ENCODE measurements at places on chromosomes 4 and X. TPM values are rescaled to one million over a fixed set of nuclear protein-coding genes. Genes with fewer than 3 reads are reported as not detected.

GRCh38 chr4:173272314-173272713, 61.8 kb downstream of the HMGB2 start:
- H3K4me1 ChIP-seq, result peaks cover 2% of the 10 kb centered on the region
- no peak overlapping the region for H3K4me3 ChIP-seq
- no peaks in the 10 kb centered on the region for H3K27me3 ChIP-seq
- no peak for DNase-seq
- no peak overlapping the region for H3K27ac ChIP-seq

- no peak for DNase-seq
- H3K27me3 ChIP-seq, result no peaks in the 10 kb centered on the region
- no peaks in the 10 kb centered on the region for H3K4me1 ChIP-seq
- no peak overlapping the region for H3K27ac ChIP-seq
- H3K36me3 ChIP-seq, result no peaks in the 10 kb centered on the region
- no peak overlapping the region for H3K4me3 ChIP-seq
Observed at GRCh38 chr4:168920441-168921065, 89.5 kb downstream of the CBR4 start.

- no peaks in the 10 kb centered on the region for H3K27me3 ChIP-seq
- H3K36me3 ChIP-seq, result no peaks in the 10 kb centered on the region
- DNase-seq, result no peak
- H3K4me1 ChIP-seq, result no peaks in the 10 kb centered on the region
- H3K27ac ChIP-seq, result no peak overlapping the region
Observed at GRCh38 chrX:70338290-70338689, 48.4 kb downstream of the KIF4A start.

- H3K4me1 ChIP-seq, result no peaks in the 10 kb centered on the region
- no peak overlapping the region for H3K27ac ChIP-seq
- DNase-seq, result peak; percentile 36
Observed at GRCh38 chrX:103175944-103176753, 38.8 kb upstream of the BEX4 start.

DNA sequence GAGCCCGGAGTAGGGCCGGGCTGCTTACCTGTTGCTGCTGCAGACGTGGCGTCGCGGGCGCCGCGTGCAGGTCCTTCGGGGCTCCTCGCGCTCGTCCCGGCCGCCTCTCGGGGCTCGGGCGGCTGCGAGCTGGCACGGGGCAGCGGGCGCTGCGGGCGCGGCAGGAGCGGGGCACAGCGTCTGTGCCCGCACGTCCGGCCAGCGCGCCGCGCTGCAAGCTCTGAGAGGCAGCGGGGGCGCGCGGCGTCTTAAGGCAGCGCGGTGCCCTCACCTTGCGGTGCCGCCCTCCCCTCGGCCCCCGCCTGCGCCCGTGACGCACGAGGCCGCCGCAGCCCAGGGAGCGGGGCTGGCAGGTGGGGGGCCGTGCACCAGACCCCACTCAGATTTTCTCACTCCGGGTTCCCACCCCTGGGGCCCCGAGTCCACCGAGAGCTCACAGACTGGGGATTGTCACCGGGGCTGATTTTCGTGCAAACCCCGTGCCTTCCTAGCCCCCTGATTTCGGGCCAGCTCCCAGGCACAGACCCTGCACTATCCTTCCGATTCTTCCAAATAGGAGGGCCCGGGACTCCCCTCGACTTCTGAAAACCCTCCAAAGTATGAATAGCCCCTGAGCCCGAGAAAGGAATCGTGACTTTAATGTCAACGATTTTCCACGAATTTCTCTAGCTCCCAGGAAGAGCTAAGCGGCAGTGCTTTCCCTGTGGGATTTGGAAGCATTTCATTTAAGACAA, at the start of gene GPR101:
TSS of gene GPR101 (minus strand) at position 222 of the 734 bp plus-strand sequence. CDS start 2,321 bp downstream, outside the sequence.
- peaks cover 54% of the 10 kb centered on the region for H3K27me3 ChIP-seq
- H3K4me1 ChIP-seq, result no peaks in the 10 kb centered on the region
- no peaks in the 10 kb centered on the region for H3K36me3 ChIP-seq
- H3K27ac ChIP-seq, result no peak within 1 kb of the TSS
- DNase-seq, result no peak

- H3K27ac ChIP-seq, result no peak overlapping the region
- H3K27me3 ChIP-seq, result no peaks in the 10 kb centered on the region
- no peak for DNase-seq
- no peak overlapping the region for H3K4me3 ChIP-seq
Observed at GRCh38 chr4:153228512-153229140, 24.4 kb downstream of the TRIM2 start.

DNA sequence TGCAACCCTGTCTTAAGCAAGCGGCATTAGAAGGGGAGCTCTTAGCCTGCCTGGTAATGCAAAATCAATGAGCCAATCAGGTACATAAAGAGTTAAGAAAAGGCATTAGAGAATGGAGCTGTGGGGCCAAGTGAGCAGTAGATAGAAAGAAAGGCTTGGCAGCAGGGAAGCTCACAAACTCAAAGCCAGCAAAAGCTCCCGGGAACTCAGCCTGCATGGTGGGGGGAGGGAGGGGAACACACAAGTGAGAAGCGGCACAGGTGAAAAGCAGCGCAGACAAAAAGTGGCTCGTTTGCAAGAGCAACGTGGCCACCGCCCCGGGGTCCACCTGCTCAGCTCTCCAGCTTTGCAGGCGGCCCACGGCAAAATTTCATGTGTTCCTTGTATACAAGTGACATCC, 818.5 kb downstream of the FAM133A start:
- no peak overlapping the region for H3K4me3 ChIP-seq
- H3K36me3 ChIP-seq, result no peaks in the 10 kb centered on the region
- H3K27me3 ChIP-seq, result no peaks in the 10 kb centered on the region
- no peak for DNase-seq
- no peaks in the 10 kb centered on the region for H3K4me1 ChIP-seq

DNA sequence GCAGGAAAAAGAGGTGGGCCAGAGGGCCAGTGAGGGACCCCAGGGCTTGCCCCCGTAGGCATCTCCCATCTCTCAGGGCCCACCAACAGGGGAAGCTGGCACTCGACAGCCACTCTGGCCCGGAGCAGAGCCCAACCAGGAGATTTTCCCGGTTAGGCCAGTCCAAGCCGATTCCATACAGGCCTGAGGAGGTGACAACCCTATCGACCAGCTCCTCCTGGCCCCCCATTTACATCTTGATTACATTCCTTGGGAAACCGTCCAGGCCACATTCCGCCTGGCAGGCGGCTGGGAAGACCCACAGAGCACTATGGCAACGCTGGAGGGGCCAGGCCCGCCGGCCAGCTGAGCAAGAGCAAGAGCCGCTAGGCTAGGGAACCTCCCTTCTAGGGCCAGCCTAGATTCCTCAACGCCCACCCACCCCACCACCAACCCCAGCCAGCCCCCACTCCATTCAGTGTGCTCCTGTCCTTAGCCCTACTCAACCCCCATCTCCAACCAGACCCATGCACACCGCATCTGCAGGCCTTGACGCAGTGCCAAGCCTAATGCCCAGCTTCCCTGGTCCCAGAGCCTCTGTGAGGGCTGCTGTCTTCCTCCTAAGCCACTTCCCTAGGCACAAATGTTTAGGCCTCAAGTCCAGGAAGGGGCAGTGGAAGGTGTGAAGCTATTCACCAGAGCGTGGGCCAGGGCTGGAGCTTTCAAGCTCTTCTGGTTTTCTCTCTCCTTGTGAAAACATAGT, 161.2 kb downstream of the EFNB1 start:
- DNase-seq, result no peak
- no peak overlapping the region for H3K27ac ChIP-seq
- no peak overlapping the region for H3K4me3 ChIP-seq
- peaks cover 3% of the 10 kb centered on the region for H3K4me1 ChIP-seq

DNA sequence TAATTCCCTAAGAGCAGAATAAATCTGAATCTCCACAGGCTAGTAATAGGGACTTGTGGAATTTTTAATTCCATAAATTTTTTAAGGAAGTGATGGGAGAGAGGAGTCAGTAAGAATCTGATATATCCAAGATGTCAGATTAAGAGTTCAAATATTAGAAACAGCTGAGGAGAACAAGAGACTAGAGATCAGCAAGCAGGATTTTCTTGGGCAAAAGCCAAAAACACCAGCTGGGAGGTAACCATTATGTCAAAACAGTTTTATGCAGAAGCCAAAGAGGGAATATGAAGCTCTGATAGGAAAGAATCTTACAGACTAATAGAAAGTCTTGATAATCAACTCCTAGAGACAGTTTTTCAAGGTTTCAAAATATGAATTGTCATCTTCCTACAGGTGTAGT, 72.2 kb upstream of the RBPJ start:
- DNase-seq, result no peak
- no peaks in the 10 kb centered on the region for H3K36me3 ChIP-seq
- no peaks in the 10 kb centered on the region for H3K4me1 ChIP-seq
- H3K4me3 ChIP-seq, result no peak overlapping the region

- no peaks in the 10 kb centered on the region for H3K36me3 ChIP-seq
- no peaks in the 10 kb centered on the region for H3K4me1 ChIP-seq
- no peak overlapping the region for H3K27ac ChIP-seq
- DNase-seq, result no peak
- H3K4me3 ChIP-seq, result no peak overlapping the region
Observed at GRCh38 chrX:82732861-82733260, 775.2 kb upstream of the POU3F4 start.

GRCh38 chr4:152640058-152640921, 39.5 kb downstream of the TMEM154 start:
- no peaks in the 10 kb centered on the region for H3K36me3 ChIP-seq
- no peak overlapping the region for H3K27ac ChIP-seq
- no peak for DNase-seq
- no peaks in the 10 kb centered on the region for H3K4me1 ChIP-seq
- H3K27me3 ChIP-seq, result no peaks in the 10 kb centered on the region

- H3K4me3 ChIP-seq, result no peak overlapping the region
- DNase-seq, result no peak
- H3K27ac ChIP-seq, result no peak overlapping the region
- no peaks in the 10 kb centered on the region for H3K36me3 ChIP-seq
- H3K27me3 ChIP-seq, result no peaks in the 10 kb centered on the region
Observed at GRCh38 chr4:18103876-18104605, 82.5 kb upstream of the LCORL start.

GPC3 gene
- total RNA-seq, result 62.6 TPM

DNA sequence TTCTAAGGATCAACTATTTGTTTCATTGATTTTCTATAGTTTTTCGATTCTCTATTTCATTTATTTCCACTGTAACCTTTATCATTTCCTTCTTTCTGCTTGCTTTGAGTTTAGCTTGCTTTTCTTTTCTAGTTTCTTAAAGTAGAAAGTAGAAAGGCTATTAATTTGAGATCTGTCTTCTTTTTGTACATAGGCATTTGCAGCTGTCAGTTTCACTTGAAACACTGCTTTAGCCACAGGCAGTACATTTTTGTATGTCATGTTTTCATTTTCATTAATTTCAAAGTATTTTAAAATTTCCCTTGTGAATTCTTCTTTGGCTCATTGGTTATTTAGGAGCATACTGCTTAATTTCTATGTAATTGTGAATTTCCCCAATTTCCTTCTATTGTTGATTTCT, 152.2 kb downstream of the SH3KBP1 start:
- H3K27ac ChIP-seq, result no peak overlapping the region
- no peaks in the 10 kb centered on the region for H3K27me3 ChIP-seq
- H3K4me1 ChIP-seq, result peaks cover 5% of the 10 kb centered on the region
- no peaks in the 10 kb centered on the region for H3K36me3 ChIP-seq
- no peak overlapping the region for H3K4me3 ChIP-seq

DNA sequence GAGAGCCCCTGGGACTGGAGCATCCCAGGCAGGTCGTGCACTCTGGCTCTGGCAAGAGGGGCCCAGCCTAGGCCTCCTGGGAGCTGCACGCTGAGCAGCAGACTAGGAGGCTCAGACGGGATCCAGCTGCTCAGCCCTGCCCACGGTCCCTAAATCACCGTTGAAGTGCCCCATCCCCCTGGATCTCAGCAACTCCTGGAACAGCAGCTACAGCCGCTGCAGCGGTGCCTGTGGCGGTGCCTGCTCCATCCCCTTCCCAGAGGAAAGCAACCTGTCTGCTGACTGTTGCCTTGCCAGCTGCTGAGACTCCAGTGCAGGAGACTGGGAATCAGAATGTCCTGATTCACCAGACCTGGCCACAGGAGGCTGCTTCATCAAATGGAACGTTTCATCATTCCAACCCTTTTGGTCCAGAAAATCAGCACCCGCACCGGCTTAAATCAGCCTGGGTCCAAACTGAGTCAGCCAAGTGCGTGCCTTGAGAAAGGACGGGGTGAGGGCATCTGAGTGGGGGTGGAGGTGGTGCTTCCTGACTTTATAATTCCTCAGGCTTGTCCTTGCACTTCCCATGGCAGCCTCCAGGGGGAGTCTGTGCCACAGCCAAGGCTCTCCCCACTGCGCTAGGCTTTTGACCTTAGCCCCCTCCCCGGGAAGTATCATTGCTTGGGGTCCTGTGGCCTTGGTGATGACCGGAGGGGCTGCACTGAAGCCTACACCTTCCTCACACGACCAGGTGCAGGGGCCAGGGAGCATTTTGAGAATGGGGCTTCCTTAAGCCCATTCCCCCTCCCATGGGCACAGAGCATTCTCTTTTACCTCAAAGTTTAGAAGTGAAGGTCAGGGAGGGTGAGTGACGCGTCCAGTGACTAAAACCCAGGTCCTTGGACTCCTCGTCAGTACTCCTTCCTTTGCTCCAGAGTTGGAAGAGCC, 6.5 kb downstream of the ZNF185 start:
- H3K27ac ChIP-seq, result no peak overlapping the region
- DNase-seq, result no peak
- peaks cover under 1% of the 10 kb centered on the region for H3K27me3 ChIP-seq
- H3K4me1 ChIP-seq, result no peaks in the 10 kb centered on the region

DNA sequence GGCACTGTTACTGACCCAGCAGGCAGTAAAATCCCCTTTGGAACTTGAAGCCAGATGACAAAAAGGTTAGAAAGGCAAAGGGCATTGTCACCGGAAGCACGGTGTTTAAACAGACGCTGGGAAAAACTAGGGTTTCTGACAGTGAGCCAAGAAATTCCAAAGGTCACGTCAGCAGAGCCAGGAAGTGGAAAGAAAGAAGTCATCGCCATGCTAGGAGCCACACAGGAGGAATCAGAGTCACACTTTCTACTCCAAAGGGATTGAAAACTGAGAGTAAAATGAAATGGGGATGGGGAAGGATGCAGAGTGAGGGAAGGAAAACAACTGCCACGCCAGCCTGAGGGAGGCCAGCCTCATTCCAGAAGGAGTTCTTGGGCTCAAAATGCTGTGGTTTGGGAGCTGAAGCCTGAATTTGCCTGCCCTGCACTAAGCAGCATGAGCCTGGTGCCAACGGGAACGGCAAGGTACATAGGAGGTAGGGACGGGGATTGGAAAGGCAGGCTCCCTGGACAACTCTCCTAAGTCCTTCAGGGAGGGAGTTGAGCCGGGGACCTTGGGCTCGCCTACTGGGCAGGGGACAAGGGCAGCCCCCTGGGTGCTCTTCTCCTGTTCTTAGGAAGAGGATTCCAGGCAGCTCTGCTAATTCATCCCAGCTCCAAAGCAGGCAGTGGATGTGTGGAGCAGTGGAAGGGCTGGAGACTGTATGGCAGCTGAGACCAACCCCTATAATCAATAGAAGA, 66.8 kb downstream of the SOWAHB start:
- H3K4me1 ChIP-seq, result peaks cover 11% of the 10 kb centered on the region
- no peaks in the 10 kb centered on the region for H3K27me3 ChIP-seq
- no peaks in the 10 kb centered on the region for H3K36me3 ChIP-seq
- no peak for DNase-seq
- peak overlapping the region; percentile 51 for H3K27ac ChIP-seq

DNA sequence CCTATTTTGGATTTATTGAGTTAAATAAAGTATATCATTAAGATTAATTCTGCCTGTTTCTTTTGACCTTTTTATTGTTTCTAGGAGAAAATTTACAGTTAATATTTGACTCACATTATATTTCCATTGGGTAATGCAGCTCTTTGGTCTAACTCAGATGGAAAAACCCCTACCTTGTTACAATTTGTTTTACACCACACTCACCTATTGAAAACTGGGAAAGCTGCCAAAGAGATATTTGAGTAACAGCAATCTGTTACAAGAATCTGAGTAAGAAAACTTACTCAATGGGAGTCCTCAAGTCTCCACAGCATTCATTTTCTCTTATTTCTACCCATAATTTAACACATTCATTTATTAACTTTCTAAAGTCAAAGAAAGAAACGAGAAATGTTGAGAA, 108.0 kb upstream of the TLL1 start:
- H3K27me3 ChIP-seq, result no peaks in the 10 kb centered on the region
- peak; percentile 12 for DNase-seq
- no peaks in the 10 kb centered on the region for H3K36me3 ChIP-seq
- H3K4me1 ChIP-seq, result no peaks in the 10 kb centered on the region
- no peak overlapping the region for H3K4me3 ChIP-seq
